Suprapubic skin (tissue), 4 donors: ENCODE measurements at places on chromosomes 11 and 22. TPM values are rescaled to one million over a fixed set of nuclear protein-coding genes. Genes with fewer than 3 reads are reported as not detected.

MGAT3 gene
- 3.7 TPM for total RNA-seq

OR5AN1 gene
- not detected for total RNA-seq

TIMP3 gene
- 166 TPM for total RNA-seq

OR8D4 gene
- not detected for total RNA-seq

CARD18 gene
- total RNA-seq = not detected

CARD16 gene
- 2.8 TPM for total RNA-seq

DNA sequence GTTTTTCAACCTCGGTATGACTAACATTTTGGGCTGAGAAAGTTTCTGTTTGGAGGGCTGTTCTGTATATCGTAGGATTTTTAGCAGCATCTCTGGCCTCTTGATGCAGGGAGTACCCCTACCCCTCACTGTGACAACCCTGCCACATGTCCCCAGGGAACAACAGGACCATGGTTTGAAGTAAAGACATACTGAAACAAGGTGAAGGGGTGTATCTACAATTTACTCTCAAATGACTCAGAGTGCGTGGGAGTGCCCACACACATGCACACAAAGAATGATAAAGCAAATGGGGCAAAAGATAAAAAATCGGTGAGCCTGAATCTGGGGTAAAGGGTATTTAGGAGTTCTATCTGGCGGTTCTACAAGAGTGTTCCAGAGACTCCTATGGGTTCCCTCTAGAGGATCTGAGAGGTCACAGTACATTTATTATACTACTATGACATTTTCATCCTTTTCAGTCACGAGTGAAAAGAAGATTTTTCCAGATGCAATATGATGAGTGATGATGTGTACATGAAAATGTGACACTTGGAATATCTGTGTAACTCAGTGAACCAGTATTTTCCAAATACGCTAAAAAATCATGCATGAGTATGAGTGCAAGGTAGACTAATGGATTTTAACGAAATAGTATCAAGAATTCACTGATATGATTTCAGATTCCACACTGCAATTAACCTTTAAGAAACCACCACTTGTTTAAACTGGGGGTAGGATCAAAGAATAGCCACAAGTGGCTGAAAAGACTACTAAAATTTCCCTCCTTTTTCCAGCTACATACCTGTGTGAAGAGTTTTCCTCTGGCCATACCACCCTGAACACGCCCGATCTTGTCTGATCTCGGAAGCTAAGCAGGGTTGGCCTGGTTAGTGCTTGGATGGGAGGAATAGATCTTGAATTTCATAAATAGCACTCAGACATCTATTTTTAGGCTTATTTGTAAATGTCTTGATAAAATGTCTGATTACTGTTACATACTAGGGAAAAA lies 56.3 kb upstream of the YPEL1 start:
- no peak for DNase-seq
- peaks cover 3% of the 10 kb centered on the region for H3K4me1 ChIP-seq
- no peak overlapping the region for H3K27ac ChIP-seq
- H3K27me3 ChIP-seq = no peaks in the 10 kb centered on the region
- no peak overlapping the region for H3K4me3 ChIP-seq

GRCh38 chr22:50576070-50576469 lies 2.2 kb downstream of the CPT1B start:
- peaks cover 23% of the 10 kb centered on the region for H3K36me3 ChIP-seq
- no peak overlapping the region for H3K4me3 ChIP-seq
- no peak for DNase-seq
- H3K4me1 ChIP-seq = peaks cover 14% of the 10 kb centered on the region
- no peak overlapping the region for H3K27ac ChIP-seq

GRCh38 chr11:120492486-120492885 lies 19.1 kb upstream of the GRIK4 start:
- no peaks in the 10 kb centered on the region for H3K27me3 ChIP-seq
- H3K4me1 ChIP-seq = no peaks in the 10 kb centered on the region
- H3K36me3 ChIP-seq = peaks cover 7% of the 10 kb centered on the region
- H3K27ac ChIP-seq = no peak overlapping the region
- no peak for DNase-seq

GRCh38 chr11:64675450-64676260 lies 47.3 kb downstream of the NRXN2 start:
- H3K4me3 ChIP-seq = no peak overlapping the region
- H3K27ac ChIP-seq = no peak overlapping the region
- DNase-seq = no peak
- peaks cover 11% of the 10 kb centered on the region for H3K4me1 ChIP-seq

GRCh38 chr11:2252018-2252417 lies 18.4 kb downstream of the ASCL2 start:
- no peaks in the 10 kb centered on the region for H3K36me3 ChIP-seq
- no peak overlapping the region for H3K27ac ChIP-seq
- no peaks in the 10 kb centered on the region for H3K27me3 ChIP-seq
- no peak for DNase-seq
- H3K4me3 ChIP-seq = no peak overlapping the region
- H3K4me1 ChIP-seq = peaks cover 13% of the 10 kb centered on the region

GRCh38 chr11:22753416-22753815 lies 76.2 kb downstream of the SVIP start:
- no peak overlapping the region for H3K4me3 ChIP-seq
- H3K27ac ChIP-seq = no peak overlapping the region
- no peak for DNase-seq
- H3K4me1 ChIP-seq = no peaks in the 10 kb centered on the region
- H3K36me3 ChIP-seq = no peaks in the 10 kb centered on the region
- no peaks in the 10 kb centered on the region for H3K27me3 ChIP-seq

DNA sequence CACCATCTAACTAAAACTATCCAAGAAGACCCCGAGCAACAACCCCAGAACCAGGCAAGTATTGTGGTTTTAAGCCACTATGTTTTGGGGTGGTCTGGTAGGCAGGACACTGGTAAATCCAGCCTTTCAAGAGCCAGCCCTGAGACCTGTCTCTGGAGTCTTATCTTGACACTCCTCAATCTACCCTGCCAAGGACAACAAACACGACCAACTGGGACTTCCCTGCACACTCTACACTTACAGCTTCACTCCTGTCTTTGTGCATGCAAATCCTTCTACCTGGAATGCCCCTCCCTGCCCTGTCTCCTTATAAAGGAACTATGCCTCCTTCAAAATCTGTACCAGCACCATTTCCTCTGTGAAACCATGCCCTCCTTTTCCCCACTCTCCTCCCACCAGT lies 107.3 kb downstream of the RPL27A start:
- no peak overlapping the region for H3K4me3 ChIP-seq
- H3K36me3 ChIP-seq = no peaks in the 10 kb centered on the region
- H3K27ac ChIP-seq = no peak overlapping the region

- H3K4me1 ChIP-seq = no peaks in the 10 kb centered on the region
- no peak overlapping the region for H3K4me3 ChIP-seq
- no peak for DNase-seq
- no peaks in the 10 kb centered on the region for H3K36me3 ChIP-seq
- H3K27me3 ChIP-seq = no peaks in the 10 kb centered on the region
- no peak overlapping the region for H3K27ac ChIP-seq
These were observed 929.0 kb upstream of the FAT3 start for GRCh38 chr11:91295591-91295990.
